Upper lobe of right lung (tissue), 1 donor: ENCODE measurements at places on chromosomes 2 and 18. TPM values are rescaled to one million over a fixed set of nuclear protein-coding genes. Genes with fewer than 3 reads are reported as not detected.

Gene DSC2
- 17.2 TPM for total RNA-seq

Gene RGPD6
- total RNA-seq, result 15.1 TPM

Gene KCNS3
- total RNA-seq, result 47.8 TPM

Gene CARF
- 12.2 TPM for total RNA-seq

Gene NDUFAF7
- 16.7 TPM for total RNA-seq

Gene MYO1B
- 231 TPM for total RNA-seq

Gene ANKRD39
- 8.6 TPM for total RNA-seq

Gene IL1A
- 1.9 TPM for total RNA-seq

Gene C18orf32
- total RNA-seq, result 53.2 TPM

Gene SCTR
- total RNA-seq, result 21.0 TPM

Gene UNC80
- total RNA-seq, result not detected

Gene FBXO36
- 1.8 TPM for total RNA-seq

Gene ERMN
- total RNA-seq, result 0.32 TPM

Gene OXER1
- total RNA-seq, result 1.1 TPM

Gene PROKR1
- total RNA-seq, result not detected

Gene ALK
- not detected for total RNA-seq

Gene EFHD1
- 10.7 TPM for total RNA-seq

Gene LYG2
- not detected for total RNA-seq

Gene NAT8
- total RNA-seq, result not detected

Gene LRRTM4
- total RNA-seq, result 0.41 TPM

Gene ALPP
- 9.5 TPM for total RNA-seq

Gene DHRS9
- 7.6 TPM for total RNA-seq

Gene OTOS
- not detected for total RNA-seq
